Fibroblast of skin of right quadriceps (primary cell): ENCODE measurements at places on chromosomes 1 and 21.

- DNase-seq, result no peak
These were observed 193.0 kb downstream of the FASLG start for GRCh38 chr1:172851856-172852255.

- no peak for DNase-seq
These were observed 1461.0 kb downstream of the AMY1C start for GRCh38 chr1:105210747-105211146.

DNA sequence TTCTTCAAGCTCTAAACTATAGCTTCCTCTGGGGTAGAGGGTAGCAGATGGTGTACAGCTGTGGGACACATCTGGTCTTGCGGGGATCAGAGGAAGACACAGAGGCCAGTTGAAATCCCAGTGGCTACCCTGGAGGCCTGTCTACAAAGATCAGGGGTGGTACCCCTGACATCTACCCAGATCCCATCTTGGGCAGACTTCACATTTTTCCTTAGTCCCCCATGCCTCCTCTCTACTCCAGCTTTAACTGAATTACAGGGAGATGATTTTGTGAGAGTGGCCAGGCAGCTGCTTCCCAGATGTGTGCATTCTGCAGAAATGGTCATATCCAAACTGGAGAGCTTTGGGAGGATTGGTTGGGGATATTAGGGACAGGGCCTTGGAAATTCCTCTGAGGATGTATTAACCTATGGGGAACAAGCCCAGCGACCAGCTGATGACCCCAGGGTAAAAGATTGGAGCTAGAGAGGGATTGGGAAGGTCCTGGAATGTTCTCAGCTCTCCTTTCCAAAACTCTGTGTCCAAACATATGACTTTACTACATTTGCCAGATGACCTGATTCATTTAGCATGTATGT, 9.6 kb upstream of the CD34 start:
- no peak for DNase-seq

DNA sequence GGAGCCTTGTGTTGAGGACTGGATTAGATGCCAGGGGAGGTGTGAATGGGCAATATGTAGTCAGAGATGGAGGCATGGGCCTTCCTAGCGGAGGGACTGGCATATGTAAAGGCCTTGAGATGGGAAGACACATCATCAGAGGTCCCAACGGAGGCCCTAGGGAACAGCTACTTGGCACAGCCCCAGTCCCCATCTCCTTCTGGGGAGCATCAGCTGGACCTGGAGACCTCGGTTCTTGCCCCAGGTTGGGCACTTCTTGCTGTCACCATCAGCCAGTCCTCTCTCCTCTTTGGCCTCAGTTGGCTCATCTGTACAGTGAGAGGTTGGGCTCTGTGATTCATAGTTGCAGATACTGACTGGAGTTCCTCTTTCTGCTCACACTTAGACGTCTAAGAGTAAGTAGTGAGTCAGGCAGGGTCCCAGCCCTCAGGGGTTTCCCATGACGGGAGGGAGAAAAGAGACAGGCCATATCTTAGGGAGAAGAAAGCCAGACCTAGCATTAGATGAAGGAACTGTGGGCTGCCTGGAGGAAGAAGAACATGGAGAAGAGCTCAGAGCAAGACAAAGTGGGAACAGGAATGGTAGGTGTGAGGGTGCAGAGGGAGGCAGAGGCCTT, 3.4 kb upstream of the MARCKSL1 start:
- DNase-seq, result peak; percentile 55

- peak; percentile 54 for DNase-seq
These were observed 11.2 kb upstream of the FMOD start for GRCh38 chr1:203361945-203362719.

DNA sequence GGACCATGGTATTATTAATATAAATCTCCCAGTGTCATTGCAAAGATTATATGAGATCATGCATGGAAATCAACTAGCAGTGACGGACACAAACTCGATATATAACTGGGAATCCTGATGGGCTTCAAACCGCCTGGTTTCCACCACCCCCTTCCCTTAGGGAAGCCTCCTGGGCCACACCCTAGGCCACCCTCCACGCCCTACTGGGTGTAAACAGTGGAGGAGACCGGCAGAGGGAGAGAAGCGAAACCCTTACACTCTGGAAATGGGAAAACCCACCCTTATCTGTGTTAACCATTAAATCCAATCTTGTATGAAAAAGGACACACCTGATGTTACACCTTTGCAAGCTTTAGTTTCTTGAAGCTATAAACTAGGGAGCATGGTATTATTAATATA, 595 bp upstream of the ZNHIT6 start:
- DNase-seq, result no peak

GRCh38 chr1:91900562-91900961, 14.6 kb upstream of the TGFBR3 start:
- DNase-seq, result peak; percentile 94

DNA sequence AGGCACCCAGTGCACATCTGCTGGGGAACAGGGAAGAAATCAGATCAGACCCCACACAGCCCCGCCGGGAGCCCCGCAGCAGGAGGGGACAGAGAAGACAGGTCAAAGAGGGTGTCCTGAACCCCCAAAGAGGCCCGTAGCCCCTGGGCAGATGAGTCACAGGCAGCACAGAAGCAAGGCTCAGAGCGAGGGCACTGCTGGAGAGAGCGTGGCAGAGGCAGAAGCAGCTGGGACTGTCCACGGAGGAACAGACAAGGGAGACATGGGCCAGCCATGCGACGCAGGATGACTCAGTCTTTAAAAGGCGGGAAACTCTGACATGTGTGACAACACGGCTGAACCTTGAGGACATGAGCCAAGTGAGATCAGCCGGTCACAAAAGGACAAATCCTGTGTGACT, 14.5 kb upstream of the PRDM16 start:
- DNase-seq, result no peak

DNA sequence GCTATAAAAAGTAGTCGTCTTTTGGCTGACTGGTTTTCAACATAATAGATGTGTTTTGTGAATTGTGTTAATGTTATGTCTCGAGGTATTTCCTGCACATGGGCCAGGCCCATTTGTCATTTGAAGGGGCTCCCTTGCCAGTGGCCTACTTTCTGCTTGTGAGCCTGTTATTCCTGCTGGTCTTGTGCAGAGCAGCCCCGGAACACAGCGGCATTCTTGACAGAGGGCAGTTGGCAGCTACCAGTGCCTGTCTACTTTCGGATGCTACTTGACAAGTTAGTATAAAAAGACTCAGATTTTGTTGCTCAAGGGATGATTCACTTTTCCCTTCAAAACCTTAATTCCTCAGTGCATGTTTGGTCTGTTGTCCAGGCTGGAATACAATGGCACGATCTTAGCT, 28.5 kb downstream of the PGM1 start:
- DNase-seq, result no peak

- DNase-seq, result peak; percentile 17
These were observed 132.2 kb downstream of the GLUL start for GRCh38 chr1:182259229-182259872.
